Left renal cortex interstitium (tissue), 4 donors: ENCODE measurements at places on chromosomes 1 and 21.

DNA sequence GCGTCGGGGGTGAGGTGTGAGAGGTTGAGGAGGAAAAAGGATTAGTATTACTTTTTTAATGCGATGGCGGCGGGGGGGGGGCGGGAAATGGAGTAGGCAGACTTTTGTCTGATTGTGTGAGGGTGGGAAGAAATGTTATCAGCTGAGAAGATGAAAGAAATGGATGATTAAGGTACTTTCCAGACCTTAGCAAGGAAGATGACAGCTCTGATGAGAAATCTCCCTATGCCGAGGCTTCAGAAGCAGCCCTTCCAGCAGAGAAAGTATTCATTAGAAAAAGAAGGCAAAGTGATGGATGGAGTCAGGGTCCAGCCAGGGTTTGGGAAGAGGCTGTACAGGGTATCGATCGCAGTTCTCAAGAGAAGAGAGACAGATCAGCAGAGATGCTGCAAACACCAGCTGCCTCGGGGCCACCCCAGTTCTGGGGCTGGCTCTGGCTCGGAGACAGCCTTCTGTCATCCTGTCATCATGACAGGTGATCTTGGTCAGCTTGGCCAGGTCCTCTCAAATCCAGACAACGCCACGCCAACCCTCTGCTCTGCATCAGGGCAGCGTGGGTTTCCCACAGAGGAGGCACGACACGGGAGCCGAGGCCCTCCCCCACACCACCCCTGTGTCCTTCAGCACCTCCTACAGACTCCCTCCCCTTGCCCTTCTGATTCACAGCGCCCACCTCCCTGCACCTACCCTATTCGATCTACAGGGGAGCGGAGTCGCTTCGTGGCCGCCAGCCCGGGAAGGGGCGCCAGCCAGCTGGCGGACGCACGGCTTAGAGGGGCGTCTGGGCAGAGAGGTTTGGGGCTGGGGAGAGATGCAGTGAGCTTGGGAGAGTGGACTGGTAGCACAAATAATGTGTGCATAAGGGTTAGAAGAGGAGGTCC, 674 bp upstream of the ATXN7L2 start:
- DNase-seq: no peak

DNA sequence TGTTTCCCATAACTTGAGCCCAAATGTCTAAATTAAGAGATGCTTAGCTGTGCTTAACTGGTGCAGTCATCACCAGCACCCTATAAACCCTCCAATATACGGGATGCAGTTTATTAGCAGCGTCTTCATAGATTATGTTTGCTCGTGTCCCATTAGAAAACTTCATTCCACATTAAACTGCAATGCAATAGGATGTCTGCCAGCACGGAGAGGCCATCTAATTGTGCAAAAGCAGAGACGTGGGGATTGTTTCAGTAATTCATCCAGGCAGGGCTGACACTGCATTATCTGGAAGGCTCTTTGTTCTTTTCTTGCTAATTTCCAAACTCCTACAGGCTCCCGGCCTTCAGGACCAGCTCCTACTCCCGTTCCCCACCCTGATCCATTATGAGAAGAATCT, 89.5 kb downstream of the CSMD2 start:
- DNase-seq: no peak

DNA sequence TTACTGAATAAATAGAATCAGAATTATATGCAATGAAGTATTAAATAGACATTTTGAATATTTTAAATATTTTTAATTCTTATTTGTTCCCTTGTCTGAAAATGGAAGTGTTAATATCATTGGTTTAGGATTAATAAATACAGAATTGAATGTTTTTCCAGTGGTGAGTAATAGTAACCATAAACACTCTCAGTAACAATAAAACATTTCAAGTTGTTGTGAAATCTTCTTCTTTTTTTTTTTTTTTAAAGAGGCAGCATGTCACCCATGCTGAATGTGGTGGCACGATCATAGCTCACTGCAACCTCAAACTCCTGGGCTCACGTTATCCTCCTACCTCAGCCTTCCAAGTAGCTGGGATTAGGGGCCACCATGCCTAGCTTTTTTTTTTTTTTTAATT, 86.2 kb upstream of the ZBTB18 start:
- no peak for DNase-seq

GRCh38 chr21:45309069-45309986, 21.6 kb upstream of the POFUT2 start:
- no peak for DNase-seq

DNA sequence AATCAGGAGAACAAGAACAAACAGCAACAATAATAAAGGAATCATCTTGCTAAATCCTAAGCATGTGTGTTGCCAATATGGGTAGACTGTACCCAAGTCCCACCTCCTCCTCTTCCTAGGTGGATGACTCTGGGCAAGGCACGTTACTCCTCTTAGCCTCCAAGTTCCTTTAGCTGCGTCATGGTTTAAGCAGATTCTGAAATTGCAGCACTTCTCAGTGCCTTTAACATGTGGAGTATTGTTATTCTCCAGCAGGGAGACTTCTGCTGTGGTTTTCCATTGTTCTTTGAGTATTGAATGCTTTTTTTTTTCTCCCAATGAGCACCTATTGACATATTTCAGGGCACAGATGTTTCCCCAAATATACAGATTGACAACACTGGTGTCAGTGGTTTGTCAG, 15.5 kb downstream of the ARHGEF10L start:
- DNase-seq: no peak

- no peak for DNase-seq
Observed at GRCh38 chr1:107474877-107475612, 334.2 kb downstream of the NTNG1 start.
